Ammon's horn (tissue), 1 donor: ENCODE measurements at places on chromosomes 3 and 15.
A peak's percentile ranks its signal among the peaks of the same experiment; 100 is the strongest.

GRCh38 chr15:39887832-39888231 is 32.2 kb downstream of the GPR176 start:
- DNase-seq = peak; percentile 37

- DNase-seq = no peak
Observed at GRCh38 chr15:53862386-53862785, 102.9 kb upstream of the WDR72 start.

DNA sequence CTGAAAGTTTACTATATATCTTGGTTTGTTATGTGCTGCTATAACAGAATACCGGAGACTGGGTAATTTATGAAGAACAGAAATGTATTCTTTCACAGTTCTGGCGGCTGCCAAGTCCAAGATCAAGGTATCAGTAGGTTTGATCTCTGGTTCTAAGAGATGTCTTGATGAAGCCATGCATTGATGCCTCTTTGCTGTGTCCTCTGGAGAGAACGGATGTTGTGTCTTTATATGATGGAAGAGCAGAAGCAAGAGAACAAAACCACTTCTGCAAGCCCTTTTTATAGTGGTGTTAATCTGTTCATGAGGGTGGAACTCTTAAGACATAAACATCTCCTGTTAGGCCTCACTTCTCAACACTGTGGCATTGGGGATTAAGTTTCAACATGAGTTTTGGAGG is 62.7 kb downstream of the TCF12 start:
- no peak for DNase-seq

DNA sequence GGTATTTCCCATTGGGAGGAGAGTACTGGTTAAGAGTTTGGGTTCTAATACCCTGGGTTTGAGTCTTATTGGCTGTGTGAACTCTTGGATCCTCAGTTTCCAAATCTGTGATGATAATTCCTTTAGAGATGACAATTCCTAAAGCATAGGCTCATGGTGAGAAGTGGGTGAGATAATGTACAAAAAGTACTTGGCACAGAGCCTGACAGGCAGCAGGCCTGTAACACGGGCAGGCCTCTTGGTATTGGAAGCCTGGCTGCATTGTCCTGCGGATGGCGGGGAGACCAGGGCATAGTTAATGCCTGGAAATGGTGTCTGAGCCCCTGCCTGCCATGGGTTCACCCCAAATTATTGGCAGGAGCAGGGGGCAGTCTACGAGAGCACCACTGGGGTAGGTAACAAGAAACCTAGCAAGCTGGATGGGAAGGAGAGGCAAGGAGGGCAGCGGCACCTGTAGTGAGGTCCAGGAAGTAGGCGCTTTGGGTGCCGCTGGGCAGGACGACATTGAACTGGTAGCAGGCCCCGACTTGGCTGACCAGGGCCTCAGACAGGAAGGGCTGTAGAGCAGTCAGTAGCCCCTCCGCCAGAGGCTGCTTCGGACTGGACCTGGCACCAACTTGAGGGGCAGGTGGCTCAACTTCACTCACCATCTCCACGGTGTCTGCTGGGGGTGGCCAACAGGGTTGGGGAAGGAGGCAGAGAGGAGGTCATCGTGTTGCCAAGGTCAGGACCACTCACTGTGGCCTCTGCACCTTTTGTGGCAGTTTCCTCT is 7.7 kb downstream of the STOML1 start:
- no peak for DNase-seq

GRCh38 chr3:95901948-95902347 is 912.4 kb upstream of the EPHA6 start:
- DNase-seq = no peak

- DNase-seq = no peak
Observed at GRCh38 chr3:191227541-191227940, 28.5 kb downstream of the OSTN start.

DNA sequence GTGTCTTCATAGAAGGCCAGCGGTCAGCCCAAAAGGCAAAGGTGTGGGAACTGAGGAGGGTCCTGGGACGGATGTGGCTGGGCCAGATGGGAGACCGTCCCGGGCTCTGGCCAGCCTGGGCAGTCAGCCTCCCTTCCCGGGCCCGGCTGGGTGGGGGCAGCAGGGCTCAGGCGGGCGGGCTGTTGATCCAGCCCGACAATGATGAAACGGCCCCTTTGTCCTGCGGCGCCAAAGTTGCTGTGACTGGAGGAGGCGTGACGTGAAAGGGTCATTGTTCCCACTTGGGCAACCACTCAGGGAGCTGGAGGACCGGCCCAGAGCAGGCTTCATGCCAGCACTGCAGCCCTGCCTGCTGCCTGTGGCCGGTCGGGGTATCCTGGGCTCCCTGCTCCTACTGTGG is 16.5 kb downstream of the DUSP7 start:
- peak; percentile 99 for DNase-seq

- DNase-seq = no peak
Observed at GRCh38 chr3:73437828-73438227, 186.9 kb downstream of the PDZRN3 start.

DNA sequence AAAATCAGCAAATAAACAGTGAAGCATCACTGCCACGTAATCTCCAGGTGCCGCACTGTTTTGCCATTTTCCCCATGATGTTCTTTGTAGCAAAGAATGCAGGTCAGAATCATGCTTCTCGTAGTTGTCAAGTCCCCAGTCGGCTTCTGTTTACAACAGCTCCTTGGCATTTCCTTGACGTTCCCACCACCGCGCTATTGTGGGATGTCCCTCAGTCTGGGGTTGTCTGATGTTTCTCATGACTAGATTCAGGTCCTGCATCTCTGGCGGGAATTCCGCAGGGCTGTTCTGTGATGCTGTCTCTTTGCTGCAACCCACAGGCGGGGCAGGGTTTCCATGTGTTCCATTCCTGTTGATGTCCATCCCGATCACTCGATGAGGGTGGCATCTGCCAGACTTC is 117.9 kb upstream of the SMAD3 start:
- no peak for DNase-seq

- no peak for DNase-seq
Observed at GRCh38 chr15:88619796-88620195, 1.3 kb upstream of the AEN start.

DNA sequence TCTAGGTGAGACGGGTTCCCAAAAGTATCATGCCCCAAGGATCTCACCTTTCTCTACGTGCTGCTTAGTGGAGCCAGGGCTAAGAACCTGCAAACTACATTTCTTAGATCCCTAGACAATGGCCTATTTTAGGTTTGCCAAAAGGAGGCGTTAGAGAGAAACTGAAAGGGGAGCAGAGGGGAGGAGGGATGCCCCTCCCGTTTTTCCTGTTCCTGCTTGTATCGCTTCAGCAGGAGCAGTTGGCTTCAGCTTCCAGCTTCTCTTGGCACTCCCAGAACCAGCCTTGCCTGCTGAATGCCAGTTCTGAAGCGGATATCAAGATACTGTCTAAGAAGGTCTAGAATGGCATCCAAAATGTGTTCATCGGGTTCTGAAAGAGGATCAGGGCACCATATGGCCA is 58.4 kb upstream of the ABHD17C start:
- no peak for DNase-seq

- no peak for DNase-seq
Observed at GRCh38 chr3:178087376-178087775, 448.9 kb upstream of the KCNMB2 start.

- no peak for DNase-seq
Observed at GRCh38 chr3:153171918-153172317, 9.9 kb downstream of the RAP2B start.

- no peak for DNase-seq
Observed at GRCh38 chr15:41892621-41893421, 1.0 kb downstream of the SPTBN5 start.

GRCh38 chr15:85035980-85036379 is 54.3 kb downstream of the PDE8A start:
- DNase-seq = no peak

- no peak for DNase-seq
Observed at GRCh38 chr3:23019596-23020300, 183.4 kb upstream of the UBE2E2 start.

- DNase-seq = no peak
Observed at GRCh38 chr3:156547637-156548036, 7.3 kb downstream of the SSR3 start.

DNA sequence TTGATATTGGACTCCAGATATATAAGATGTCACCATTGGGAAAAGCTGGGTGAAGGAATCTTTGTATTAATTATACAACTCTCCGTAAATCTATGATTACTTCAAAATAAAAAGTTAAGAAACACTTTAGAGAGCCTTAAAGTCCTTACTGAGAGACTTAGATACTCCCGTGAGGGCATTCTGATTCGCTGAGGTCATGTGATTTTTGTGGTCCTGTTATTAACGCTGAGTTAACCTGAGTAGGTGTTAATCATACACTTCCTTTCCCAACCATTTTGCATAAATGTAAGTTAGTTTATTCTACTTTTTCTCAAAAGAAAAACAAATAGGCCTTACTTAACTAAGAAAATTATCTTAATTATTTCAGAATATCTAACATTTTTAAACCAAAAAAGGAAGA is 67.1 kb upstream of the LMOD3 start:
- no peak for DNase-seq

DNA sequence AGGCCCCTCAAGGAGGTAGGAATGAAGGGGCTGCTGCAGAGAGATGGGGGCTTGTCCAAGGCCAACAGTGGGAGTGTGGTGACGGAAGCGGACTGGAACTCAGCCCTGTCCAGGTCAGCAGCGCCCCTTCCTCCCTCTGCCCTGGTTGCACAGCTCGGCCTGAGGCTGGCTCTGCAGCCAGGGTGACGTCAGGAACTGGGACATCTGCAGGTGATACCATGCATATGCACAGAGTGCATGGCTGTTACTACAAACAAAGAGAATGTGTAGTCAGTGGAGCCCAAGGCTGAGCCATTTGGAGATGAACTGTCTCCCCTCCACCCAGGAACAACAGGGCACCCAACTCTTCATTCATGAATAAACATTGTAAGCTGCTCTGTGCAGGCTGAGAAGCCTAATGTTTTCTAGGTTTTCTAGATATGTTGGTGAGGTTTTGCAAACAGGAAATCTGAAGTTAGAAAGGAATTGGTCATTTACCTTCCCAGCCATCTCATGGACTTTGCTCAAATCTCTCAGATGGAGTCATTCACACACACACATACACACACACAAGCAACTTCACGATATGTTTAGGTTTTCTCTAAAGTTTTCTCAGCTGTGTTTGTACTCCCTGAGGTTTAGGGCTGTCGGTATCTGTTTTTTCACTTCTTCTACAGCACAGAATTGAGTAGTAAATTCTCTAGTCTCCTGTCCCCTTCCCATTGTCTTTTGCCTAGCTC is 117.2 kb downstream of the TLE3 start:
- no peak for DNase-seq

DNA sequence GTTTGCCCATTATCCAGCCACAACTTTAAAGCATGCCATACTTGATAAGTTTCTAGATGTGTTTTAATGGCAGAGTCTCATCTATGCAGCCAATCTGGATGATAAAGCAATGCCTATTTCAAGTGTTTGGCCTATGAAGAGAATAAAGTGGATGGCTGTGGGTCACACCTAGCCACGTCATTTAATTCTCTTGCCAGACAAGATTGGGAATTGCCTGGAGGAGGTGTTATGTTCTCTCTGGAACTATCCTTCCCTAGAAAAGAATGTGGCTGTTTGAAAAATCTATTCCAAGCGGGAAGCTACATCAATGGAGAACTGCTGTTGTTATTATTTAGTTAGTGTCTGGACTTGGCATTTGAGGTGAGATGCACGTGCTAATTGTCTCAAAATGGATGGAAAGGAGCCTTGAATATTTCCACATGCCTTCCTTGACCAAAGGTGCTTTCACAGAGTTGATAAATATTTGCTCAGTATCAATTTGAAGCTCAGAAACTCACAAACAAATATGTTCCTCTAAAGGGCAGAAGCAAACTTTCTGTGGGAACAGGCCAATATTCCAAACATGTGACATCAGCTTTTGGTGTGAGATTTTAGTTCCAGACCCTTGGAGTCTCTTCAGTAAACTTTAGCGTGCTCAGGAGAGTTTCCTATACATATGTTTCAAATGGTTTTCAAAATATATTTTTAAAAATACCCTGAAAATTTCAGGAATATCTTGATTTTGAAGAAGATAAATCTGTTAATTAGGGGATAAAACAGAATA is 510.6 kb upstream of the SGO1 start:
- DNase-seq = no peak

DNA sequence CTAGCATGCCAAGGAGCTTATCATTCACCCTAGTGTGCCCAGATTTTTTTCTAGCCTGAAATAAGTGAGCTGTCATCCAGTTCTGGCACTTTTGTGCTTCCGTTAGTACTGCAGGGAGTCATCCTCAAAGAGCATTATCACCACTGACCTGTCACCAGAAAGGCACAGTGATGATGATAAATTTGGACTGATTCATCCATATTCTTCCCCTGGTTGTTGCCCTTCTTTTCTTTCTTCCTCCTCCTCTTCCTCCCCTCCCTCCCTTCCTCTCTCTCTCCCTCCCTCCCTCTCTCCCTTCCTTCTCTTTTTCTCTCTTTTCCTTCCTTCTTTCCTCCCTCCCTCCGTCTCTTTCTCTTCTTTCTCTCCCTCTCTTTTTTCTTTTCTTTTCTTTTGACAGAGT is 21.3 kb downstream of the SLC35G2 start:
- no peak for DNase-seq

- DNase-seq = no peak
Observed at GRCh38 chr15:36545467-36545992, 33.9 kb upstream of the CDIN1 start.

DNA sequence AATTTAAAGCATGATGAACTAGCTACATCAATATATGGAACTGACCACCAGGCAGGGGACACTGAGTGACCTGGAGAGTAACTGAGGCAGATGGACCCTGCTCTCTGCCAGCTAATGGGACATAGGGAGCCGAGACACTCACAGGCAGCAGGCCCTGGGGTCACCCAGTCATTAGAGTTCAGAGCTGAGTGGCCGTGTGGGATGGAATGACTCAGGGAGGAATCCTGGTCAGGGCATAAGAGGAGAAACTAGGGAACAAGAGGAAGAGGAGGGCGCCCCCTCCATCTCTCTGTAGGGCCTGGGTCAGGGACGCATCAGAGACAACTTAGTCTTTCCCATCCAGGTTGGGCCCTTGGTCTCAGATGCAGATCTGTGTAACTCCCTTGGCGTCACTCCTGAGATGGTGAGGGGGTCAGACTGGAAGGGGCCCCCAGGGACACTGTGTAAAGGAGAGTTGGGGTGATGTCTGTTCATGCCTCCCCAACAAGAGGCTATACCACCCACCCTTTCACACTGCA is 39.8 kb downstream of the CCDC12 start:
- DNase-seq = no peak
